NCI-H1694 (cell line): ENCODE measurements at places on chromosomes 7 and 10.

- DNase-seq = no peak
These were observed 26.8 kb downstream of the PLAC9 start for GRCh38 chr10:80159166-80159873.

DNA sequence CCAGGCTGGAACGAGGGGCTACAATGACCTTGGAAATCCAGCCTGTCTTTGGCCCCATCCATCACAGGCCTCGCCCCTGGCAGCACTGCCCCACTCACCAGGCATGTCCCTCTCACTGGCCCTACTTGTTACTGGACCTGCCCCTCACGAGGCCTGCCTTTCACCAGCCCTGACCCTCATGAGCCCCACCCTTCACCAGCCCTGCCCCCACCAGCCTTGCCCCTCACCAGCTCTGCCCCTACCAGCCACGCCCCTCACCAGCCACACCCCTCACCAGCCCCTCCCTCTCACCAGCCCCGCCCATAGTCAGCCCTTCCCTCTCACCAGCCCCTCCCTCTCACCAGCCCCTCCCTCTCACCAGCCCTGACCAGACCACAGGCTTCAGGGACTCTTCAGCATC is 57.8 kb downstream of the COL26A1 start:
- DNase-seq = no peak

DNA sequence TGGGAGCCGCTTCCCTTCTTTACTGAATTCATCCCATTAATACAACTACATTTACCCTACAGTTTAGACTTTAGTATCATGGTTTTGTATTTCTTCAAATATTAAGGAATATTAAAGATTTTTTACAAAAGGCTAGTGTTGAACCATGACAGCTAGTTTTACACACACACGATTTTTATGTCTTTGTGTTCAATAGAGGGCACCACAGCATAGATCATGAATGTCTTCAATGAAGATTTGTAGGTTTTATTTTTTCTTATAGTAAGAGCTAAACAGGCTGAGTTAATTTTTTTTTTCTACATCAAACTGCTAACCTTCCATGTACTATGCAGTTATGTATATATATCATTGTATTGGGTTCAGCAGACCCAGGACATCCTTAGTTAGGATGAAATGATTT is 76.9 kb downstream of the SNX10 start:
- peak; percentile 20 for DNase-seq

- no peak for DNase-seq
These were observed 86.0 kb downstream of the SLC37A3 start for GRCh38 chr7:140312141-140312846.

GRCh38 chr10:99620711-99621453 is 643 bp upstream of the SLC25A28 start:
- DNase-seq = peak; percentile 58

- DNase-seq = no peak
These were observed 130.1 kb upstream of the MALRD1 start for GRCh38 chr10:18918532-18918931.

DNA sequence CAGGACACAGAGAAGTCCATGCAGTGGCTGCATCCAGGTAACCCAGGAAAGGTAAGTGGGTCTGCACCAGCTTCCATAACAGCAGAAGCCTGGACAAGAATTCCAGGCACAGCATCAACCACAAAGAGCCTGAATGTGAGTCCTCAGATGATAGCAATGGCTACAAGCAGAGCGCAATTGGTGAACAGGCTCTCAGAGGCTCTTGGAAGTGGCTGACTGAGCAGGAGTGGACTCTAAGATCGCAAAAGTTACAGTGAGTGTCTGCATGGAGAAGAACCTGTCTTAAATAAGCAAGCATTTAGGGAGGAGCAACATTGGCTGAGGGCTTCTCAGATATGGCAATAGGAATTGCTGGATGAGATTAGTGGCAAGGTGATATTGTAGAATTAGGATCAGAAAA is 41.6 kb upstream of the VWC2 start:
- DNase-seq = no peak
